ENCODE measurements at places on chromosomes 2 and 18.

DNA sequence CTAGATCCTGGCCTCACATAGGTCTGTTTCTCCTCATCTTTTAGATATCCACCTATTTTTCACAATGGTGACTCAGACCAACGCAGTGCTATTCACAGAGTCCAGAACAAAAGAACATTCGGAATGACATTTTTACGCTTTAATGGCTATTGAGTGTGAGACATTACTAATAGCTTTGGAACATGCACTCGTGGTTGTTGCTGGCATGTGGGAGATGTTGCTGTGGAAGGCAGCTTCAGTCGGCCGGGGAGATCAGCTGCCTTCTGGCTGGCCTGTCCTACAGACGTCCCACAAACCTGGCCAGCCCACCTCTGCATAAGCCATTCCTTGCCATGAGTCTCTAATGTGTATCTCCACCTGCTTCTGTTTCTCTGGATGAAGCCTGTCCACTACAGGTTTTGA lies 3.4 kb downstream of the MBP start:
- DNase-seq = no peak

GRCh38 chr2:164335947-164336346 lies 285.3 kb downstream of the GRB14 start:
- DNase-seq = no peak

DNA sequence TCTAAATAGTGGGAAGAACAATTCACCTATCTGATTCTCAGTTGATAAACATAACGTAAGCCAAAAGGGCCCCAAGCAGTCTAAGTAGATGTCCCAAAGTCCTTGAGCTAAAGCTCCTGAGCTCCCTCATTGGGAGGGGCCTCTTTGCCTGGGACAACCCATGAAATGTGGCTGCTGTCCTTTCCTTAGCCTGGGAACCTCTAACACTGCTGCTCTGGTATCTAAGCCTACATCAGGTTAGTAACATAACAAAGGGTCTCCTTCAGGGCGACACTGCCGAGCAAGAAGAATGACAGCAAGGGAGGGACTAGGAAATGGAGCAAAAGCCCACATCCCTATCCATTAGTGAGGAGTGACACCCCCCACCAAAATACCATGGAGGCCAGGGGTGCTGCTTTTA lies 98.3 kb downstream of the MAPRE2 start:
- no peak for DNase-seq

GRCh38 chr2:196328088-196328680 lies 156.8 kb upstream of the STK17B start:
- DNase-seq = no peak

GRCh38 chr2:241947004-241947350 lies 77.4 kb downstream of the RTP5 start:
- DNase-seq = no peak

GRCh38 chr2:236997069-236997715 lies 88.5 kb upstream of the COPS8 start:
- DNase-seq = no peak

DNA sequence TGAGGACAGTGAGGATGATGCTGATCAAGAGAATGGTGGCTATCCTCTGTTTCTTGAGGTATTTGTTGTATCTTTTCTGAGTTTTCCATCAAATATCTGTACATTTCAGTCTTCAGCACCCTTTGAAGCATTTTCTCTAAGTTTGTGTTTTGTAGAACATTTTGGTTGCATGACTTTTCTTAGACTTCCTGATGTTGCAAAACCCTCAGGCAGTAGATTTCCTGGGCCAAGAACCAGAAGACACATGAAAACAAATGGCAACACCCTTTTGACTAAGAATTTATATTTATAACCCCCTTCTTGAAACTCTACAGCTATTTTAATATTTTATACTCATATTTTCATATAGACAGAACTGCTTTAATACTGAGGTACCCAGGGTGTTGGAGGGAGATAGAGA lies 16.2 kb downstream of the HNMT start:
- DNase-seq = no peak

- no peak for DNase-seq
Measured at GRCh38 chr2:86510436-86510933, 52.8 kb downstream of the CHMP3 start.

- no peak for DNase-seq
Measured at GRCh38 chr2:142472382-142472781, 341.6 kb upstream of the LRP1B start.

DNA sequence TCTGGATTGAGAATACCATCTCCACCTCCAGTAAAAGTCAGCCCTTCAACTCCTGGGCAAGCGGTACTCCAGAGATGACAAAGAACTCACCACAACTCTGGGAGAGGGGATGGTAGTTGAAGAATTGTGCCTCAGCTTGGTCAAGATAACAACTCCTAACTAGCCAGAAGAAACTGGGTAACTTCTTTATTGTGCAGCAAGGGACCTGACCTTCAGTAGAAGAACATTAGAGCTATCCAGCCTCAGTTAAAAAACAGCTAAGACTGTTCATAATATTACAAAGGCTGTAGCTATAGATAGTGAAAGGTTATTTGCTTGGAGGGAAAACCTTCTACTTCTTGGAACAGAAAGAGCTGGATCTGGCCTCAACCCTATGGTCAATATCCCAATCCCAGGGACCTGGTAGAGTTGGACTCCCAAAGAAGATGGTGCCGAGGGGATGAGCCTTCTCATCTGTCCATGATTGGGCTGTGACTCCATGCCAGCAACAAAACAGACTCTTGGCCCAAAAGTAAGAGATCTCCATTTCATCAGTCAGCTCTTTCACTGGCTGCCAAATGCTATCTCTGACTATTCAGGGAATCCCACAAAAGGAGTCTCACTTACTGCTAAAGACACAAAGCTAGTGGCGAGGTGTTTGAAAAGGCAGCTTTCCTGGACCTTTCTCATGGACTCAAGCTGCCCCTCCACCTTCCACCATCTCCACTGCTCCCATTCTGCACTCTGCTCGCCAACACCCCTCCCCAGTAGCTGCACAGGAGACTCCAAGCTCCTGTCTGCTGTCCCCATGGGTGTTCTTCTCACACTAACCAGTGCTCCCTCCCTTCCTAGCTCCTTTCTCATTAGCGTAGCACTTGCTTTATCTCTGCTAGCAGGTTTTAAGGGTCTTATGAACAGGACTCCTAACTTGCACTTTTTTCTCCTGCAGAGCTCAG lies 145.8 kb downstream of the CAPN13 start:
- DNase-seq = no peak

GRCh38 chr2:197164141-197164754 lies 146.3 kb downstream of the ANKRD44 start:
- DNase-seq = no peak

DNA sequence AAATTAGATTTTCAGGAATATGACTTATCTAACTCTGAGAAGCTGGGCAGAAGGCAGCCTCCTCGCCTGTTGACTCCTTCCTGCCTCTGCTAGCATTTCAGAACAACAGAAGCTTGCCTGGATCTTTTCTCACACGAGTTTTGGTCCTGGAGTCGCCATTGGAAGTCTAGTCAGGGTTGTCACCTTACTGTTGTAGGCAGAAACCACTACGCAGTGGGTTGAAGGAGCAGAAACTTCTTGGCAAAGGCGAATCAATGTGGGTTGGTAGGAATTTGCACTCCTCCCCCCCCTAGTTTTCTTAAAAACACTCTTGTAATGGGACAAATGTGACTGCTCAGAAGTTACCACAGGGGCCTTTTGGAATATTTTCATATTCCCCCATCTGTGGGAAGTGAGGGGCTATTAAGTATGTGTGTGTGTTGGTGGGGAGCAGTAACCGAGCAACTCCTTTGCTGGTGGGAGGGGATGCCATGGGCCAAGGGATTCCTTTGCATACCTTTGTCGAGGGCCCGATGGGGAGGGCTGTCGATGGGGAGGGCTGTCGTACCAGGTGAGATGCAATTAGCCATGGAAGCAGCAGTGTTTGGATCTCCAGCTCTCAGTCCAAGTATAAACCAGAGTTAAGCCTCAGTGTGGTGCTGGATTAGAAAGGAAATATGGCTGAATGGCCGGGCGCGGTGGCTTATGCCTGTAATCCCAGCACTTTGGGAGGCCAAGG lies 117.4 kb downstream of the FMNL2 start:
- no peak for DNase-seq

- DNase-seq = no peak
Measured at GRCh38 chr2:2333076-2333475, 2.0 kb upstream of the MYT1L start.

GRCh38 chr2:120779781-120780283 lies 44.2 kb downstream of the GLI2 start:
- no peak for DNase-seq

DNA sequence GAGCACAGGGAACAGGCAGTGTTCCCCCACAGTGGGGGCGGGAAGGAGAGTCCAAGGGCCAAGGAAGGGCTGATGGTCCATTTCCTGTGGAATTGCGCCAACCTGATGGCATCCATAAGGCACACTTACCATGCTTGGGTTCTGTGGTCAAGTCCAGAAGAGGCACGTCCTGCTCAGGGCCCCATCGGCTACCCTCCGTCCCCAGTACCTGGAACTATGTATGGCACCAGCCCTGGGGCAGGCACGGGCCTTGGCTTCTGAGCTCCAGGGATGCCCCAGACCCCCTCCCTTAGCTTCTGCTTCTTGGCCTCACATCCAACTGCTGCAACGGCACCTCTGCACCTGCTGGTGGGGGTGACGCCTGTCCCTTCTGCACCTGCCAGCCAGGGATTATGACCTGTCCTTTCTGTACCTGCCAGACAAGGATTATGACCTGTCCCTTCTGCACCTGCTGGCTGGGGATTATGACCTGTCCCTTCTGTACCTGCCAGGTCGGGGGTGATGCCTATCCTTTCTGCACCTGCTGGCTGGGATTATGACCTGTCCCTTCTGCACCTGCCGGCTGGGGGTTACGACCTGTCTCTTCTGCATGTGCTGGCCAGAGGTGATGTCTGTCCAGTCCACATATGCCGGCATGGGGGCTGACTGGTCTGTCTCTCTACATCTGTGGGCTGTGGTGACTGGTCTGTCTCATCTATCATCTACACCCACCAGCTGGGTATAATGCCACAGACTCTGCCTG lies 45.4 kb upstream of the SNTG2 start:
- DNase-seq = no peak

GRCh38 chr2:152114366-152114765 lies 15.5 kb upstream of the CACNB4 start:
- DNase-seq = no peak

DNA sequence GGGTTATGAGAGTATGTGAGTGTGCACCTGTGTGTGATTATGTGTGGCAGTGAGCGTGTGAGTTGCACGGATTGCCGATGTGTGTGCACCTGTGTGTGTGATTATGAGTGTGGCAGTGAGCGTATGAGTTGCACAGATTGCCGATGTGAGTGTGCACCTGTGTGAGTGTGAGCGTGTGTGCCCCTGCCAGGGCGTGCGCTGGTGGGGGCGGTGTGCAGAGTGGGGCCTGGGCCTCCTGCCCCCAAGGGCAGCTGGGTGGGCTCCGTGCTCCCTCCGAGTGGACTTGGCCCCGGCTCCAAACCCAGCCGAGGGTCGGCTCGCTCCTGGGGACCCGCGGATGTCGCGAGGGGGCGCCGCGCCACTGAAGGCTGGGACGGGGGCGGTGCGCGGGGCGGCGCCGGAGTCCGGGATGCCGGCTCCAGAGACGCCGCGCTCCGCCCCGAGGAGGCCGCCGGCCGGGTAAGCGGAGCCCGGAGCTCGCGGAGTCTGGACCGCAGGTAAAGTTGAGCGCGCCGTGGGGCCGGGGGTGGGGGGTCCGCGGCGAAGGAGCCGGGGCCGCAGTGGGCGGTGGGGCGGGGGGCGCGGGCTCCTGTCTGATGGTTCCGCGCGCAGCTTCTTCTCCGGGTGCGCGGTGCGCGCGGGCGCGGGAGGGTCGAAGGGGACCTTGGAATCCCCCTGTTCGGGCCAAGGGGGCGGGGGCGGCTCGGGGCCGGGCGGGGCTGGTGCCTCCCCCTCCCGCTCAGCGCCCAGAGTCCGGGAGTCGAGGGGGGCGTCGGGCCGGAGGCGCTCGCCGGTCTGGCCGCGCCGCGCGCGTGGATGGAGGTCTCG lies at the start of gene KCNG2:
KCNG2 (plus strand) TSS at position 421 of the 828 bp plus-strand sequence. CDS start 65,730 bp downstream, outside the sequence.
- no peak for DNase-seq

DNA sequence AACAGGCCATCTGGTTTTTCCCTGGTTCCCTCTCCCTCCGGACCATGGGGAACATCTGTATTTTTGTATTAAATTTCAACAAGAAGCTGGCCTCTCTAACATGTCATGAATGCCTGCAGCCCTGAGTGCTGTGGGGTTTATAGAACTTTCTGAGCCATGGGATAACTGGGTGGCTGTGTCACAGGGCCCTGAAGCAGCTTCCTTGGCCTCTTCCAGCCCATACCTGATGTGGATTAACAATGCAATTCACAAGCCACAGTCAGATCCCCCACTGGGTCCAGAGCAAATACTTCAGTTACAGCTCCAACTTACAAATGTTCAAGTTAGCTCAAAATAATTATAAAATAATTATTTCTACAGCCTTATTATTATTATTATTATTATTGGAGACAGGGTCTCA lies 307.8 kb upstream of the CELF4 start:
- DNase-seq = no peak

GRCh38 chr2:39108377-39108776 lies 12.5 kb downstream of the SOS1 start:
- DNase-seq = no peak

GRCh38 chr2:226308323-226308680 lies 491.3 kb downstream of the IRS1 start:
- DNase-seq = no peak

DNA sequence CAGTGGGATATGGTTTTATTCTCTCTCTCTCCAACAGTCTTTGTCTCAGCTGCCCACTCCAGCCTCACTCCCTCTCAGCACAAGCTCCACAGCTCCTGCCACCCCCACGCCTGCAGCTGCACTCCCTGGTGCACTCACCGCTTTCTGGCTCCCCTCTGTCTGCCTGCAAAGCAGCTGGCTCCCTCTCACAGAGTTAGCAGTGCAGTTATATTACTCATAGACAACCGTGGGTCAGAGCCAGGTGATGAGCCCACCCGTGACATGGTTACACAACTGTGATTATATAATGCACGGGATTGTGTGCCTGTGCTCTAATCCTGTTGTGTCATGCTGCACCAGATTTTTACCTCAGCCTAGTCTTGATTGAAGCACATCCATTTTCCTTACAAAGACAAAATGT lies 276.9 kb upstream of the CHAC2 start:
- DNase-seq = peak; percentile 37

GRCh38 chr18:63936932-63937393 lies 12.1 kb upstream of the HMSD start:
- no peak for DNase-seq

DNA sequence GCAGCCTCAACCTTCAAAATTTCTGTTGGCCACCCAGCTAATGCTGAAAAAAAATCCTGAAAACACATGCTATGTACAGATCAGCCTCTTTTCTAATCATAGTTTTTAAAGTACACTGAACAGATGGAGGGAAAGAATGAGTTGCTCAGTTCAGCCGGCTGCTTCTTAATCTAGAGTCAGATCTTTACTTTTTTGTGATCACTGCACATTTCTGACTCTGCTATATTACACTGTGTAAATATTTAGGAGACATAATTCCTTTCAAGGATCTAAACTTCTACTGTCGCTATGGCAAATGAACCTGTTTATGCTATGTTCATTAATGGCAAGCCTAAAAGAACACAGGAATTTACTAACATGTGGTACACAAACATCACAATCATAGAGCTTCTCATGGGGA lies 114.2 kb downstream of the SRBD1 start:
- no peak for DNase-seq

- no peak for DNase-seq
Measured at GRCh38 chr2:42970151-42970550, 177.8 kb upstream of the HAAO start.

Data from hypothalamus (tissue), 51 donors.